GM12865 (cell line): ENCODE measurements at places on chromosomes 4 and X.

GRCh38 chrX:40445691-40446090 is 135.1 kb upstream of the ATP6AP2 start:
- no peak for DNase-seq

DNA sequence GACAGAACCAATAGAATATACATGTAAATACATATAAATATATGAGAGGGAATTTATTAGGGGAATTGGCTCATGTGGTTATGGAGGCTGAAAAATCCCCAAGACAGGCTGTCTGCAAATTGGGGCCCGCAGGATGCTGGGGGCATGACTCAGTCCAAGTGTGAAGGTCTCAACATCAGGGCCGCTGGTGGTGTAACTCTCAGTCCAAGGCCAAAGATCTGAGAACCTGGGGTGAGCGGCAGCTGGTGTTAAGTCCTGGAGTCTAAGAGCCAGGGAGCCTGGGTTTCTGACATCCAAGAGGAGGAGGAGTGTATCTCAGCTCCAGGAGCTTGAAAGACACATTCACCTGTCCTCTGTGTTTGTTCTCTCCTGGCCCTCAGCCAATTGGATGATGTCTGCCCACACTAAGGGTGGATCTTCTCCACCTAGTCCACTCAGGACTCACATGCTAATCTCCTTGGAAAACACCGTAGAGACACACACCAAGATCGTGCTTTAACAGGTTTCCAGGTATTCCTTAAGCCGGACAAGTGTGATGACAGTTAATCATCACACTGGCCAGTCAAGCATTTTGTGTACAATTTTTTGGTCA is 28.9 kb downstream of the TIGD2 start:
- no peak for DNase-seq

DNA sequence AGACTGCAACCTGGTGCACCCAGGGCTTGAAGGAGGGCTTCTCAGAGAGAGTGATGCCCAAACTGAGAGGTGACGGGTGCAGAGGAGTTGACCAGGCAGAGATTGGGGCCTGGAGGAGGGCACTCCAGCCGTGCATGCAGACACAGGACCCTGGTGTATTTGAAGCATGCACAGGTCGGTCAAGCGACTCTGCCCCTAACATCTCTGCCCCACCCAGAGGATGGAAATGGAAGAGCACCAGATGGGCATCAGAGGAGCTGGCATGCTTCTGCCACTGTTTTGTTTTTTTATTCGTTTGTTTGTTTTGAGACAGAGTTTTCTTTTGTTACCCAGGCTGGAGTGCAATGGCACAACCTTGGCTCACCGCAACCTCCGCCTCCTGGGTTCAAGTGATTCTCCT is 320.9 kb downstream of the EVC2 start:
- no peak for DNase-seq

DNA sequence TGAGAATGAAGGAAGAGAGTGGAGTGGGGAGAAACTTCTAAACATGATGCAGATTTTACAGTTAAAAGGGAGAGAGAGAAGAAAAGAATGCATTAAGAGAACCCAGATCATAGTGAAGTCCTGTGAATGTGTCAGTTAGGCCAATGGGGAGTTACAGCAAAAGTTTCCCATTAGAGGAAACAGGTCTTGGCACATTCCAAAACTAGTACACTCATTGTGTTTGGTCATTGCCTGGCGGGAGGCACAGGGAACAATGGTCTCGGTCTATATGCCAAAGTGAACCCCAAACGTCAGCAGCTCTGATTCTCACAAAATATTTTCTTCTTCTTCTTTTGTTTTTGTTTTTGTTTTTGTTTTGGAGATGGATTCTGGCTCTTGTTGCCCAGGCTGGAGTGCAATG is 284.5 kb upstream of the CTSO start:
- DNase-seq: no peak

DNA sequence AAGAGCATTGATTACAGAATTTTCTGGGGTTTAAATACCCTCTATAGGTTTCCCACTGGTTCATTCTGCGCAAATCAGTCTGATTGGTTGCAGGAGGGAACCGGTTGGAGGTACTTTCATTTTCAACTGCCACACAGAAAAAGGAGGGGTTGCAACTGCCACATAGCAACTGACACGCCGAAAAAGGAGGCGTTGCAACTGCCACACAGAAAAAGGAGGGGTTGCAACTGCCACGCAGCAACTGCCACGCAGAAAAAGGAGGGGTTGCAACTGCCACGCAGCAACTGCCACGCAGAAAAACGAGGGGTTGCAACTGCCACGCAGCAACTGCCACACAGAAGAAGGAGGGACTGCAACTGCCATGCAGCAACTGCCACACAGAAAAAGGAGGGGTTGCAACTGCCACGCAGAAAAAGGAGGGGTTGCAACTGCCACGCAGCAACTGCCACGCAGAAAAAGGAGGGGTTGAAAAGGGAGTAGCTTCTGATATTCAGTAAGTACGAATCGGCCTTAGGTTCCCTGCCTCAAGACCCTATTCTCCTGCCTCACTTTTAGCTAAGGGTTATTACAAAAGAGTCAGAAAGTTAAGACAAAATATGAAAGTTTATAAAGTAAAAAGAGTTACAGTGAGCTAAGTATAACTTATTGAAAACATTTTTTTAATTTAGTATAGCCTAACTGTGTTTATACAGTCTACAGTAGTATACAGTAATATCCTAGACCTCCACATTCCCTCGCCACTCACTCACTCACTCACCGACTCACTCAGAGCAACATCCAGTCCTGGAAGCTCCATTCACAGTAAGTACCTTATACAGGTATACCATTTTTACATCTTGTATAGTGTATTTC is 431.8 kb downstream of the KCTD8 start:
- DNase-seq: peak; percentile 9

- DNase-seq: no peak
These were observed 1638.8 kb upstream of the PCDH7 start for GRCh38 chr4:29081234-29081955.

DNA sequence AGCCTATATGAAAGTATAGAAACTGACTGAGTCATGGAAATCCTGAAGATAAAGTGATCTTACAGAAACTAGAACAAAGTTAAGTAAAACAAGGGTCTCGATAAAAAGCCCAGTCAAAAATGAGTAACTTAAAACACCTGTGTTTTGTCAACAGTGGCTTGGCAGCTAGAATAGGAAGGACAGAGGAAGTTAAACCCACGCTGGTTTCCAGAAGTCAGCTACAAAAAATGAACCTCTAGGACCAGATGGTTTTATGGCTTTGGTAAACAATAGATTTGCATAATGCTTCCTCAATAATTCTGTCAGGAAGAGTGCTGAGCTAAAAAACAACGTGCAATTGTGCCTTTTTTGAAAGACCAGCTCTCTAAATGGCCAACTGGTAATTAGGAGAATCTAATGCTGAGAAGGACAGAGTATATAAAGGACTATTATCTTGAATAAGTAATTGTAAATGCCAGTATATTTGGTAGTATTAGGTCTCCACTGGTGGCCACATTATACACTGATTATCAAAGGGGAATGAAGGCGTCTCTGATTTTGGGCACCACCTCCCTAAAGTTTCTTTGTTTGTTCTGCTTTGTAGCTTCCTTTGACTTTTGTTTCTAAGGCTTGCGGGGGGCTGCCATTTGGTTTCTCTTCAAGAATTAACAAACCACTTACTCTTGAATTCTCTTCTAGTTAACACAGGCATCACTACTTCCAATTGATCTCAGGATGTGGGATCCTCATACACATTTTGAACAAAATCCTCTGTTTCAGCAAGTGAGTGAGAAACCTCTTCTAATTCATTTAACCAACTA is 72.2 kb upstream of the PPP3CA start:
- peak; percentile 80 for DNase-seq

DNA sequence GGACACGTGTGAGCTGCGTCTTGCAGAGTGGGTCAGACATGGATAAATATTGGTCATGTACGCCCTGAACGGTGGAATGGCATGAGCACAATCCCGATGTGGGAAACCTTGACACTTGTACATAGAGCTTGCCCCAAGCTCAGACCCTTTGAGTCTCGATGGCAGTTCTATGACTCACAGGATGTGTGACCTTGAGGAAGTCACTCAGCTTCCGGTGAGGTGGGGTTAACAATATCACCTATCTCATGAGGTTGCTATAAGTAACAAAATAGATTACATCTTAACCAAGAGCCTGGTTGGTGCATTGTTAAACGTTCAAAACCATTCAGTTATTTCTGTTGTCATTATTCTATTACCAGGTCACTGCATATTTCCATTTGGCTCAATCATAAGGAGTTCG is 109.1 kb upstream of the TBL1X start:
- no peak for DNase-seq

- DNase-seq: no peak
These were observed 197.4 kb upstream of the TBL1X start for GRCh38 chrX:9267415-9267814.
